Astrocyte of the spinal cord (primary cell): ENCODE measurements at places on chromosomes 12 and 14.
A peak's percentile ranks its signal among the peaks of the same experiment; 100 is the strongest.

- no peak for DNase-seq
These were observed 488.0 kb upstream of the STXBP6 start for GRCh38 chr14:25537846-25538455.

GRCh38 chr14:52873694-52874093 is 77.2 kb downstream of the FERMT2 start:
- peak; percentile 30 for DNase-seq

DNA sequence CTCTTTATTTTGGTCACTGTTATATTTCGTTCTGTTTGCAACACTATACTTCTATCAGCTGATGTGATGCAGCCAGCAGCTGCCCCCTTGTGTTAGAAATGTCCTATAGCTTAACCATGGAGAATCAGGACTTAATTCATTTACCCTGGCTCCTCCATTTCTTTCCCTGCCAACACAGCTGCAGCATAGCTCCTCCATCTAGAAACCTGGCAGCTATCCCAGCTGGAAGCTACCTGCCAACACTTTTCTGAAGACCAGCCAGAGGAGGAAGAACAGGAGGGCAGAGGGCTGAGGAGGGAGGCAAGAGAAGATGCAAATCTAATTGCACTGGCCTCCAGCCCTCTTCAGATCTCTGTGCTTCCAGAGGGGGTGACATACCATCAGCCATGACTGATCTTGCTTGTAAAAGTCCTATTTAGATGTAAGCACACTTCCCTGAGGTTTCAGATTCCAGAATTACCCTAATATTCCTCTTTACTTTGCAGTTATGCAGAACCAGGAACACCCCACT is 156.8 kb upstream of the TMEM260 start:
- DNase-seq: peak; percentile 78

DNA sequence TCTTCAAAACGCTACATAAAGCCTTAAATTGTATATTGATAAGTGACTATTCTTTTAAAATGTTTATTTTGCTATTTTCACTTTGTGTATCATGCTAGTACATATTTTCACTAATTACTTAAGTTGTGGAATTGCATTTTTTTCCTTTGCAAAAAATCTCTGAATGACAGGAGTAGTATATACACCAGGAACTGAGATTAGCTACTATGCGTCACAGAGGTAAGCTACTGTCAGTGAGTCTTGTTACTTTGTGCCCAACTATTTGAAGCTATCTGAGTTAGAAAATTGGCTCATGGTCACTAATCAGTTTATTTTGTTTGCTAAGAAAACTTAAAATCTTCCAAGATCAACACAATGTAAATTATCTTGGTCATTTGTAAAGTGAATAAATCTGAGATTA is 887.4 kb downstream of the TMTC2 start:
- DNase-seq: no peak

DNA sequence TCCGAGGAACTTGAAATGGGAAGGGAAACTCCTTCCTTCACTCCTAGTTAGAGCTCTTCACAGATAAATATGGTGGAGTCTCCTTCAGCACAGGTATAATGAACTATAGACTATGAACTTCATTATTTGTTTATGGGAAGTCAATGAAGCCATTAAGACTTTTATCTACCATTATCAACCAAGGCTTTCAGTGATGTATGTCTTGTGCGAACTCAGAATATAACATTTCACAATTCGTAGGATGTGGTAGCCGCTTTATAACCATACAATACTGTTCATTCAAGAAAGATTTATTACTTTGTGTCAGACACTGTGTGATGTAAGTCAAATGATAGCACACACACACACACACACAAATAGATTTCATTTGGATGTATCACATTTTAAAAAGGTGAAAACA is 24.8 kb upstream of the ETNK1 start:
- DNase-seq: no peak

GRCh38 chr14:86790408-86791364 is 1202.3 kb downstream of the GALC start:
- DNase-seq: no peak

DNA sequence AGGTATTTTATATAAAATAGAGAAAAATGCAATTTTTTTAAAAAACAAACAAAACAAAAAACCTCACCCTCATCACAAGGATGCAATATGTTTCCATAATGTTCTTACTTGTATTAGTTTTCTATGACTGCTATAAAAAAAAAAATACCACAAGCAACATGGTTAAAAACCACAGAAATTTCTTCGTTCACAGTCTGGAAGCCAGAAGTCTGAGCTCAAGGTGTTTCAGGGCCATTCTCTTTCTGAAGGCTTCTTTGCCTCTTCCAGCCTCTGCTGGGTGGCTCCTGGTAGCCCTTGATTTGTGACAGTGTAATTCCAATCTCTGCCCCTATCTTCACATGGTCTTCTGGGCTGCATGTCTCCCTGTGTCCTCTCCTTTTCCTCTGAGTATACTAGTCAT is 21.5 kb upstream of the SSTR1 start:
- DNase-seq: no peak

DNA sequence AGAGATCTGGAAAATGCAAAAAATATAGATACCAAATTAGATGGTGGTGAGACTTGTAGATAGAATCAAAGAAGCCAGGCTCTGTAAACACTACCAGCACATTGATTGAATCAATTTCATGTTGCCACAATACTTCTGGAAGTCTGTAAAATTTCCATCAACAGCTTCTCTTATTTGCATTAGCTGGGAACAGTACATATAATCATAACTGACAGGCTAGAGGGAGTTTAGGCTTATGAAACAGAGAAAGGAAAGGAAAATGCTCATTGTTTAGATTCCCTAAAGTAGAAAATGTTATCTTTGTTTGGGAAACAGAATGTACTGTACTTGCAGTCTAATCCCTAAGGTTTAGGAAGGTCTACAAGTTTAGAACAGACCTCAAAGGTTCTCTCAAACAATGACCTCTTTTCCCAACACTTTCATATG is 335.2 kb downstream of the CEP128 start:
- DNase-seq: no peak

- no peak for DNase-seq
These were observed 11.1 kb downstream of the PTGES3 start for GRCh38 chr12:56676851-56677580.

GRCh38 chr12:105409801-105410471 is 79.4 kb downstream of the C12orf75 start:
- peak; percentile 61 for DNase-seq

GRCh38 chr14:24071144-24071697 is at the start of gene CPNE6:
Gene CPNE6 (plus strand): TSS chr14:24071562. CDS start chr14:24072937, 1,375 bp downstream.
- no peak for DNase-seq

DNA sequence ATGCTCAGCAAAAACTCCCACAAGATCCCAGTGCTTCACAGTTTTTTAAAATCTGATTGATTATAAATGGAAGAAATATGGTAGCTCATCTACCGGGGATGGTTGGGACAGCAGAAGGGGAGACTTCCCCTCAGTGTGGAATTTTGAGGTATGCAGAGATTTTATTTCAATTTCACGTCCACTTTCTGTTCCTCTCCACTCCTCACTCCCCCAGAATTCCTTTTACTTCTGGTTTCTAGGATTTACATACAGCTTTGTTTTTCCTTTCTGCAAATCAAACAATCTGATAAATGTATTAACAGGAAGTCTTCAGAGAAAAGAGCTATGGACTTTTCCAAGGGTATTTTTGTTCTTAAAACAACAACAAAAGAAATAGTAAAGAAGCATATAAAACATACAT is 181.5 kb upstream of the ARHGAP5 start:
- DNase-seq: no peak
